Retina (tissue), 1 donor: ENCODE measurements at places on chromosomes 7 and 10.

DNA sequence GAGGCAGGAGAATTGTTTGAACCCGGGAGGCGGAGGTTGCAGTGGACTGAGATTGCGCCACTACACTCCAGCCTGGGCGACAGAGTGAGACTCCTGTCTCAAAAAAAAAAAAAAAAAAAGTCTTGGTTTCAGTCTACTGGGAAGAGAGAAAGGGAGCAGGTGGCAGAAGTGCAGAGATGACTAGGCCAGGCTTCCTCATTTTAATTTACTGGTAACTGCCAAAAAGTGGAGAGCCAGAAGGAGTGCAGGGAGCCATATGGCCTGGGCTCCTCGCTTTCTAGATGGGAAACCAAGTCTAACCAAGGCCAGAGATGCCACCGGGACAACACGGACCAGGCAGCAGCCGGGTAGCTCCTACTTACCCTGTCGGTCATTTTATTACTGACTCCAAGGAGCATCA lies 12.2 kb downstream of the SEPHS1 start:
- DNase-seq = no peak

GRCh38 chr10:31135171-31135570 lies 103.5 kb upstream of the ZNF438 start:
- no peak for DNase-seq

DNA sequence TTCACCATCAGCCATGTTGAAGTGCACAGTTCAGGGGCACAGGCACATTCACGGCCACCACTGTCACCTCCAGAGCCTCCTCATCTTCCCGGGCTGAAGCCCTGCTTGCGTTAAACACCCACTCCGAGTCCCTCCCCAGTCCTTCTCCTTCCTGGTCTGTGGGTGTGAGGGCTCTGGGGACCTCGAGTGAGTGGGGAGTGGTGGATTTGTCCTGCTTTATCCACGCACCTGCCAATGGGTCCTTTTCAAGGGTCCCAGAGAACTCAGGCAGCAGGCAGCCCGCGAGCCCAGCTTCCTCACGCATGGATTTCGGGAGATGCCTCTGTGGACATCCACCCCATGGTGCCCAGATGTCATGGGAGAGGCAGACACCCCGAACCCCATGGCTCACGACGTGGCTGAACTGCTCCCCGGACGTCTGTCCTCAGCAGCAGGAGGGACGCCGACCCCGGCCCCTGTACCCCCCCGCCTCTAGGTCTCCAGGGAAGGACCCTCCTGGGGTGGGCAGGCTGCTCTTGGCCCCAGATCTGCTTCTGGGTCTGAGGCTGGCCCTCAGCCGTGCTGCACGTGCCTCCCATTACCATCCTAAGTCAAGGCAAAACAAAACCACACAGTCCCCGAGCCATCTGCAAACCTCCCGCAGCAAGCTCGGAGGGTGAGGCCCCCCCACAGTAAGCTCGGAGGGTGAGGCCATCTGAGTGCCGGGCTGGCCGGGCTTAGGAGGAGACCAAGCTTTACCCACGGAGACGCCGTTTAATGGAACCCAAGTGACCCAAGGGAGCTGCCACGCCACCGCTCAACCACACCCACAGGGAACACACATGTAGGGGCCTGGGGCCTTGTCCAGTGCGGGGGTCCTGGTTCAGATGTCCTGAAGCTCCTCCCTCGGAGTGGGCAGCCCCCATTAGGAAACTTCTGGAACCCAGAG lies 9.0 kb downstream of the CYP2W1 start:
- no peak for DNase-seq

DNA sequence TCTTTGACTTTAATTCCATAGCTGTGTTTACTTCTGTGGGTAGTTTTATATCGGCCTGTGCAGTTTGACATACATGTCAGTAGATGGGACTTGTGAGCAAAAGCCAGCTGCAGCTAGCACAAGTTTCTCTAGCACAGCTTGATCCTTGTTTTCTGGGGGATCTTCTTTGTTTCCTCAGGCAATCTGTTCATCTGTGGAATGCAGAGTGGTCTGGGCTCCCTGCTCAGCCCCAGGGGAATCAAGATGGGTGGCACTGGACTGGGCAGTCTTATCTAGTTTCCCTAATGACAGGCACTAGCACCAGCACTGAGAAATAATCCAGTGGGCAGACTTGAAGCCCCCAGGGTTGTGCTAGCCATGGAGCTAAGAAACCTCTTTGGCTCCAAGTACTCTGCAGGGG lies 40.8 kb downstream of the CYP2C19 start:
- DNase-seq = no peak

GRCh38 chr10:92011560-92012214 lies 88.1 kb downstream of the BTAF1 start:
- no peak for DNase-seq

DNA sequence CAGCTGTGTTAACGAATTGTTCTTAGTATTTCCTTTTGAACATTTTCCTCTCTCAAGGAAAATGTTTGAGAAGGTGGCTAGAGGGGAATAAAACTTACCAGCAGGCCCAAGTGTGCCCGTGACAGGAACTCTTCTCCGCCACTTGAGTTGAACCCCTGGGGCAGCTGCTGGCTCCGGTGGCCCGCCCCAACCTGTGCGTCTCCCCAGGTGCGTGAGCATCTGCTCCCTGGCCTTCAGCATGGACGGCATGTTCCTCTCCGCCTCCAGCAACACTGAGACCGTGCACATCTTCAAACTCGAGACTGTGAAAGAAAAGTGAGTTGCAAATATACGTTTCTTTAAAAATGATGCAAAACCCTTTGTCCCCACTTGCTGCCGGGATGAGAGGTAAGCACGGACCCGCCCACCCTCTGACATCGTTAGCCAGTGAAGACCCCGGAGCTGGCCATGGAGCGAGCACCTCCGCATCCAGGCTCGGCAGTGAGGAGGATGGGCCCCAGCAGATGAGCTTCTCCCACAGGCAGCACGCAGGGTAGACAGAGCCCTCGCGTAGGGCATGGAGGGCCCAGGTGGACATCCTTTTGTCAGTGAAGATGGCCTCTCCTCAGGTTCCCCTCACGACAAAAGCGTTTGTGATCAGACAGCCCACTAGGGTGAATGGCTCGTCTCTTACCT lies 35.7 kb downstream of the WIPI2 start:
- DNase-seq = no peak

DNA sequence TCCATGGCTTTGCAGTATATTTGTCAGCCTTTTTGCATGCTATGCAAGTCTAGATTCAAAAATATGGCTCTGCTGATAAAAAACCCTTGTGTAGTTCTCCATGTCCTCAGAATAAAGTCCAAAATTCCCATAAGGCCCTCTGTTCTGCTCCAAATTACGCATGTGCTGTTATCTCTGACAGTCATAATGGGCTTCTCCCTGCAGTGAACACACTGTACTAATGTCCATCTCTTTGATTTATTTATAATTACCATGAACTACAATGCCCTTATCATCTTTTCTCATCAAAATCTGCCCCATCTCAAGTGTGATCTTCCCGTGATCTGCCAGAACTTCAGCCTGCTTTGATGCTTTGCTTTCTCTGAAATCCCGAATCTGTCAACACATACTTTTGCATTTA lies 87.7 kb downstream of the TSPAN12 start:
- DNase-seq = no peak

GRCh38 chr7:9082203-9082602 lies 648.8 kb downstream of the NXPH1 start:
- DNase-seq = no peak

- no peak for DNase-seq
These were observed 179.1 kb upstream of the LRRTM3 start for GRCh38 chr10:66746711-66747110.

GRCh38 chr10:19606968-19607367 lies 209.3 kb upstream of the PLXDC2 start:
- no peak for DNase-seq

GRCh38 chr7:84913731-84914130 lies 273.1 kb downstream of the SEMA3D start:
- no peak for DNase-seq

DNA sequence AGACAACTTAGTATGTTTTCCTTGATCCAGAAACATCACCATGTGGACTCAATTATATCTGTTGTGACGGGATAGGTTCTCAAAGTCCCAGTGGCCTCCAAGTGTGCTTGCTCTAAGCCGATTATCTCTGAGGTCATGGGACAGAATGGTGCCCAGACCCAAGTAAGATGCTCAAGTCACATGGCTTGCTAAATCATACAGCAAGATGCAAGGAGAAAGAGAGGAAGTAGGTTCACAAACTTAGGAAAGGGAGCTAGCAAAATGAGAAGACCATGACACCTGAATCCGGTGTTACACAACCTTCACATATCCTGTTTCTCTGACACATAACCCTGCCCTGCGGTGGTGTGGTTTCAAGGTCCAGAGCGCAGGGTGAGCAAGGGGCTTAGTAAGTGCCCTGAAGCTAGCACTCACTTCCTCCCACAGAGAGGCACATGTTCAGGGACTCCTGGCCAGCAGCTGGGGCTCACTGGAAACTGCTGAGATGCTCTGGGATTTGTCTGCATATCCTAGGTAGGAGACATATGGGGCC lies 590.9 kb upstream of the ANKRD30A start:
- DNase-seq = no peak

DNA sequence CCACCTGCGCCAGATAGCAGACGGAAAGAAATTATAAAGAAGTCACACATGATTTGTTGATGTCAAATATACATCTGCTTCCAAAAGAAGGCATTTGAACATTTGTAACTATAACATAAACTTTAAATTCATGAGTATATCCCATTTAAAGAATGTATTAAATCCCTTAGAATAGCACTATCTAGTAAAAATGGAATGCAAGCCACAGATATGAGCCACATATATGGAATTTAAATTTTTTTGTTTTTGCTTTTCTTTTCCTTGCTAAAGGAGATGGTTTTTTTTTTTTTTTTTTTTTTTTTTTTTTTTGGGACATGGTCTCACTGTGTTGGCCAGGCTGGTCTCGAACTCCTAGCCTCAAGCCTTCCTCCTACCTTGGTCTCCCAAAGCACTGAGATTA lies 730.8 kb downstream of the PHTF2 start:
- no peak for DNase-seq

GRCh38 chr7:117672453-117672852 lies 192.6 kb downstream of the CFTR start:
- no peak for DNase-seq

DNA sequence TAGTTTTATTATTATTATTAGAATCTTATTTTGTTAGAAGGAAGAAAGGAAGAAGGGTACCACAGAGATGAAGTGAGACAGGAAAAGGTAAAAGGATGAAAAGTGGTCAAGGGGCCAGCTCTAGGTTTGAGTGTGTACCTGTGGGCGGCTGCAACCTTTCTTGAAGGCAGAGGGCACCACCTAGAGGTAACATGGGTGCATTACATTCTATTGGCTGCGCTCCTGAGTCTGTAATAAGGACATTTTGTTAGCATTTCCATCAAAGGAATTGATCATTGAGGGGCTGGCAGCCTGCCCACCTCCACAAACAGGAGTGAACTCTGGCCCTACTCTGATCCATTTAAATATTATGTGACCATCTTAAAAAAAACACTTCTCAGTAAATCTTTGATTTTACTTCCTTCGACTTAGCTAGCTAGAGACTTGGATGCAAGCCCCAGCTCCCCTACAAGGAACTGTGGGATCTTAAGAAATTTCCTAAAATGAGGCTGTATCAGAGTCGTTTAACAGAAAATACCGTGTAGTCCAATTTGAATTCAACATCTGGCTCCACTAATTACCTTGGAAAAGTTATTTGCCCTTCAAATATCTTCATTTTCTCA lies 610.4 kb downstream of the IPMK start:
- peak; percentile 78 for DNase-seq

DNA sequence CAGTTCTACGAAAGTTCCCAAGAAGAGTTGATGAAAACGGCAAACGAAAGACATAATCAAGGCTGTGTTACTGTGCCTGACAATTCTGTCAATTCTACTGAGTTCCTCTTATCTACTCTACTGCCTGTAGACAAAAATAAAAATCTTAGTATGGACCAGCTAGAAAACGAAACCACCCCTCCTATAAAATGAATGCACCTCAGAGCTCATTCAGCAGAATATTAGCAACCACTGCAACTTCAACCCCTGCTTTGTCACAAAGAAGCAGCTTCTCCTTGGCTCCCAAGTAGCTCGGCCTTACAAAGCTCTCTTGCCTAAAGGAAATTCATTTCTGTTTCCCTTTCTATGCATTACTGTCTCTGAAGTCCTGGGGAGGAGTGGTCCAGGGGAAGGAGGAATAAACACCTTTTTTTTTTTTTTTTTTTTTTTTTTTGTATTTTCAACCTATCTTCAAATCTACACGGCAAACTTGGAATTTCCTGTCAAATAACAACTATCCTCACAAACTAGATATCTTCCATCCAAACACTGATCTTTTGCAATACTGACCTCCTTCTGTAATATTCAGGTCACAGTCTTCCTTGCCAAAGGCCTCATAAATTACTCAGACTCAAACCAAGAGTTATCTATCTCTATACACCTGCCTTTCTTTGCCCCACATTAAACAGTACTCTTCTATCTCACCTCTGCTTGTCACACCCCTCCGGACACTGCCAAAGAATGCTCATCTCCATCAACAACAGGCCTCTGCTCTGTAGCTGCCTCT lies 74.3 kb downstream of the GLI3 start:
- no peak for DNase-seq

GRCh38 chr10:123097039-123097438 lies 38.7 kb upstream of the HMX3 start:
- DNase-seq = no peak

DNA sequence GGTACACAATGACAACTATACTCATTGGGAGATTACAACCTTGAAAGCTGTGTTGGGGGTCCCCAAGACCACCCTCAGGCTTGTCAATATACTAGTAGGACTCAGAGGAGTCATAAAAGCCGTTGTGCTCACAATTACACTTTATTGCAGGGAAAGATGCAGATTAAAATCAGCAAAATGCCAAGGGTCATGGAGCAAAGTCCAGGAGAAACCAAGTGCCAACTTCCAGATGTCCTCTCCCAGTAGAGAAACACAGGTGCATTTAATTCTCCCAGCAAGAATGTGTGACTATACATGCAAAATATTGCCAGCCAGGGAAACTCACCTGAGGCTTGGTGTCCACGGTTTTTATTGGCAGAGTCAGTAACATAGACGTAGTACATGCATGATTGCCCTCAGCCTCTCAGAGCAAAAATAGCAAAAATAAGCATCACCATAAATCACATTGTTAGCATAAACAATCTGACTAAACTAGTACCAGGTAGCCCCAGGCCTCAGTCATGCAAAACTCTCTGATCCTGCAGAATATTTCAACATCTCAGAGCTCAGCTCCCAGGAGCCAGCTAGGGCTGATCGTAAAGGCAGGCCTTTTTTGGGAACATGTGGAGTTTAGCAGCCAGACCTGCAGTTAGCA lies 50.7 kb downstream of the VIM start:
- DNase-seq = no peak

GRCh38 chr10:116857156-116857555 lies 7.9 kb downstream of the ENO4 start:
- DNase-seq = no peak

DNA sequence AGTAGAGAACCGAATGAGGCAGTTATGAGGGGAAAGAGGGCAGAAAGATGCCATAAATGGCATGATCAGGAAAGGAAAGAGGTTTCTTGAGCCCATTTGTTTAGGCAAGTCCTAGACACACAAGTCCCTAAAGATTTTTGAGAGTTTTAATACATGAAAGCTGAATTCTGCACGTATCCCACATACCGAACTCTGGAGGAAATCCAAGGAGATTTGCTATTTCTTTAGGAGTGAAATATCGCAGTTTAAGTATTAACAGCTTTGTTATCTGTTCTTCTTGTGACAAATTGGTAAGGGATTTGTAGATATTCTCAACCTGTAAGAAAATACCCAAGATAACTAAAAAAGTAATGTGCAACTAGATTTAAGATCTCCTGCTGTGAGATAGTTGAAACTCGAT lies 23.7 kb upstream of the CUBN start:
- no peak for DNase-seq
